ENCODE measurements at places on chromosomes 5 and 9.
A peak's percentile ranks its signal among the peaks of the same experiment; 100 is the strongest.

- DNase-seq = no peak
Observed at GRCh38 chr9:113238859-113239232, 17.5 kb downstream of the SLC31A1 start.

GRCh38 chr5:73448463-73449136 lies at the start of gene FOXD1:
Gene FOXD1, minus strand, starts transcription at chr5:73448777. Its CDS starts 415 bp downstream, at chr5:73448362.
- DNase-seq = peak; percentile 53

DNA sequence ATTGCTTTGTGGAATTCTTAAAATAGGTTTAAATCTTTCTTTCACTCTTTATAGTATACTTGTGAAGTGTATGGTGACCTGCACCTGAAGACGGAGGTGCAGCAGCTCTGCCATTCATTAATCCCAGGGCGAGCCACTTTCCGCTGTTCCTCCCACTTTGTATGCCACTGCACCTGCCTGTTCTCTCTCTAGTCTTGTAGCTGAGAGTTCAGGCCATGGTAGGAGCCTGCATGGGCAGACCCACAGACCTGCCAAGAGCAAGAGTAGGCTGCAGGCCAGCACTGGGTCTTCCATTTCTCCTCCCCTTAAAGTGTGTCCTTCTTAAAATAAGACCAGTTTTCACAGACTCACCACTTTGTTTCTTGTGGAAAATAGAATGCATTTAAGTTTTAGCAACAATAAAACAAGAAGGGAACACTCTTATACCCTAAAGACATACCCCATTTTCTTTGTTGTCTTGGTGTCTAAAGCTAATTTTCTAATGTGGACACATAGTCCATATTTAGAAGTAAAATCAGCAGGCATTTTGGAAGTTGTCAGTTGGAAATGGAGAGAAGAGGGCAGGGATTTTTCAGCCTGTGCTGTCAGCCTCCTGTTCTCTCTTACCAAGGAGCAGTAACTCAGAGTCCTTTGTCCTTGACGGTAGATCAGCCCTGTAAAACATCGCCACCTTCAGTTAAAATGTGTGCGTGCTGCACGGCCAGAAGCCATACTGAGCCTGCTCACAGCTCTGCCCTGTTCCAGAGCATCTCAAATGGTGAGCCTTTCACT lies 103.2 kb downstream of the SNCAIP start:
- no peak for DNase-seq

DNA sequence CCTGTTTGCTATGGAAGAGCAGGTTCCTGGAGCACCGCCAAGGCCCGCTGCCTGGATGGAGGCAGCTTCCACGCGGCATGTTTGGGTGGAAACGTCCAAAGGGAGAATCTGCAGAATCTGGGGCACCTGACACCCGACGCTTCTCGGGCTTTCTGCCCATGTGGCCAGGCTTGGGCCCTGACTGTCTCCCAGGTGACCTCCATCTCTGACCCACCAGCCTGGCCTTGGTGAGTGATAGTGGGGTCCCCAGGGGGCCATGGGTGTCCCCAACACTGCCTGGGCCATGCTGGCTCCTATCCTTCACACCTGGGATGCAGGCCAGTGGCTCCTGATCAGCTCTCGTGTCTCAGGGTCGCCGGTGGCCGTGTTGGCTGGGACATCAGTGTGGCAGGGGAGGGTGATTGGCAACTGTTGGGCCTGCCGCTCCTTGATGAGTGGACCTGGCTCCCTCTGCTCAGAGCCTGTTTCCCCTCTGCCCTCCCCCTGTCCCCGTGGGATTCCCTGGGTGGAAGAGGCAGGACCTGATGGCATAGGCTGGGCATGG lies 34.0 kb downstream of the GLT6D1 start:
- DNase-seq = peak; percentile 11

GRCh38 chr9:70607926-70608325 lies 193.5 kb upstream of the KLF9 start:
- no peak for DNase-seq

GRCh38 chr5:138369261-138369660 lies 16.8 kb downstream of the KDM3B start:
- DNase-seq = no peak

DNA sequence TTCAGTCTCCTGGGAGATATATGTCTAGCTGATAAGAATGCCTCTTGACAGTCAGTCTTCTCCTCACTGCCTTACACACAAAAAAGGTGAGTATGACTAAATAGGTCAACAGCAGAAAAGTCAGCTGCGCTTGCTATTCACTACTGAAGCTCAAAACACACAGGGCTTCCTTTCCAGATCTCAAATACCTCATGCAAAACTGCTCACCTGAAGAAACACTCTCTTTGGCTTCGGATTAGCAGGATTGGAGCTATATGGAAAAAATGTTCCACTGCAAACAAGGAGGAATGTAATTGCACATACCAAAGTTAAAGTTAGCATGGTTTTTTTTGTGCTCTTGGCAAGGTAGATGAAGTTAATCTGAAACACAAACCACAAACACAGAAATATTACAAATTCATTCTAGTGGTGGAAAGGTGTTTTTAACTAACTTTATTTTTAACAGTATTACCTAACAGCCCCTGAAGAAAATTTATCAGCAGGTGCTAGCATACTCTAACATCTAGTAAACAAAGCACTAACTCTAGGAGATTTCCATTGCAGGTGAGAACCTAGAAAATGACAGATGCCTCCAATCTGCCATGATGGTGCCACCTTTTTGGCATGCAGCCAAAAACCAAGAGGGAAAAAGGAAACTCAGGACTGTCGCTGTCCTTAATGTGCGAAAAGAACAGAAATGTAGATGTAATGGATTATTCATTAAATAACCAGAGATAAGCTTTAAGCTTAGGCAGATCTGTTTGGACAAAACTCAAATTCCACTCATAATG lies 31.8 kb downstream of the ERMP1 start:
- no peak for DNase-seq

DNA sequence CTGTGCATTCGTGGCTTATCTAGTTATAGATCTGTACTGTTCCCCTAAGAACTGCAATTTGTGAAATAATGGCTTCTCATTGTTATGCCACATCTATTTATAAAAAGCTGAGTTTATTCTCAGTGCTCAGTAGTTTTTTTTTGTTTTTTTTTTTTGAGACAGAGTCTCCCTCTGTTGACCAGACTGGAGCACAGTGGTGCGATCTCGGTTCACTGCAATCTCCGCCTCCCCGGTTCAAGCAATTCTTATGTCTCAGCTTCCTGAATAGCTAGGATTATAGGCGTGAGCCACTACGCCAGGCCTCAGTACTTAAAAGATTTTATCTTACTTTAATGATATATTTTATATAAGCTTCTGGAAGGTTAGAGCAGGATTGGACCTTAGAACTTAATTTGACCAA lies 19.0 kb downstream of the SEC61B start:
- DNase-seq = no peak

DNA sequence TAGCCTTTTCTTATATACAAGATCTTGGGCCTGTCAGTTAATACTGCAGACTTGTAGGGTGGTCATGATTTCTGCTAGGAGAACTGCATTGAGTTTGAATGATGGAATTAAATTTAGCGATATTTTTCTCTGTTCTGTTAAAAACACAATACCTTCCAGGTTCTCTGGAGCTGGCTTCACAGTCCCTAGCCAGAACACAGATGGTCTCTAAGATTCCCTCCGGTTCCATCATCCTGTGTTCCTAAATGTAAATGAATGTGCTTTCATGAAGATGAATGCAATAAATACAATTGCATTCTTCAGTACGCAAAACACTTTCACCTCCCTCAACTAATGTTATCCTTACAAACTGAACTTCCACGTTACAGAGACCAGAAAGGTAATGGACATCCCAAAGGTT lies 264.9 kb downstream of the ASTN2 start:
- no peak for DNase-seq

DNA sequence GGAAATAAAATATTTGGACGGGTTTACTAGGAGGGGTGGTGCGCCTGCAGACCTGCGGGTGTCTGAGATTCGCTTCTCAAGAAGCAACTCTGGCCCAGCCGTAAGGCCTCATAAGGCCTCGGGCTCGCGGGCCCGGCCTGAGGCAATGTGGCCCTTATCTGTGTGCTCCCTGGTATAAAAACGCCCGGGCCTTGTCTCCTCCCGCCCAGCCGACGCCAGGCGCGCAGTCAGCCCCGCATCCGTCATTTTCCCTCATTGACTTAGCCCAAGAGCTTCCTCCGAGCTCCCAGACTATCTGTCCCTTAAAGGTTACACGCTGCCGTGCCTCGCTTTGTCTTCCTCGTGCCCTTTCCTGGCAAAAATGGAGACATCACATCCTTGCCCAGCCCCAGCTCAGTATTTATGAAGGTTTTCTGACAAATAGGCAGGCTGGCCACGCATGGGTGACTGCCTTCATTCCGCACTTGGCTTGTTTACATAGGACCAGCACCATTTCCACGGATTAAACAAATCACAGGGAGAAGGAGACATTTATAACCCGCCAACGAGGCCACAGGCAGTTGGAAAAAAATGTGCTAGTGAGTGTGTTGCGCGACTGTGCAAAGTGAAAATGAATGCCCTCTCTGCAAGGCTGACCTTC lies 74.5 kb upstream of the TBCA start:
- DNase-seq = no peak

DNA sequence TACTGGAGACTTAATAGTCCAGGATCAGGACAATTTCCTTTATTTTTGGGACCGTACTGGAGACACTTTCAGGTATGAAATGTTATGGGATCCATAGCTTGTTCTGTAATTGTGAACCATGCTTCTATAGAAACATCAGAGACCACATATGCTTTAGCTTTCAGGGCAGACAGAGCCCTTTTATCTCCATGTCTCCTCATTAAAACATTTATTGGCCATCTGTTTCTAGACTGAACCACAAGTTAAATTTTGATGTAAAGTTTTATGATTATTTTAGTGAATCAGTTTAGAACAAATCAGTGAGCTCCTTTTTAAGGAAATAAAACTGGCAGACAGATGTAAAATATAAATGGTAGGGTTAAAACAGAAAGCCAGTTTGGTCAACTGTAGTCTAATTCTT lies 62.0 kb downstream of the SLC27A6 start:
- DNase-seq = no peak

GRCh38 chr5:41748631-41749030 lies 121.6 kb downstream of the OXCT1 start:
- no peak for DNase-seq

DNA sequence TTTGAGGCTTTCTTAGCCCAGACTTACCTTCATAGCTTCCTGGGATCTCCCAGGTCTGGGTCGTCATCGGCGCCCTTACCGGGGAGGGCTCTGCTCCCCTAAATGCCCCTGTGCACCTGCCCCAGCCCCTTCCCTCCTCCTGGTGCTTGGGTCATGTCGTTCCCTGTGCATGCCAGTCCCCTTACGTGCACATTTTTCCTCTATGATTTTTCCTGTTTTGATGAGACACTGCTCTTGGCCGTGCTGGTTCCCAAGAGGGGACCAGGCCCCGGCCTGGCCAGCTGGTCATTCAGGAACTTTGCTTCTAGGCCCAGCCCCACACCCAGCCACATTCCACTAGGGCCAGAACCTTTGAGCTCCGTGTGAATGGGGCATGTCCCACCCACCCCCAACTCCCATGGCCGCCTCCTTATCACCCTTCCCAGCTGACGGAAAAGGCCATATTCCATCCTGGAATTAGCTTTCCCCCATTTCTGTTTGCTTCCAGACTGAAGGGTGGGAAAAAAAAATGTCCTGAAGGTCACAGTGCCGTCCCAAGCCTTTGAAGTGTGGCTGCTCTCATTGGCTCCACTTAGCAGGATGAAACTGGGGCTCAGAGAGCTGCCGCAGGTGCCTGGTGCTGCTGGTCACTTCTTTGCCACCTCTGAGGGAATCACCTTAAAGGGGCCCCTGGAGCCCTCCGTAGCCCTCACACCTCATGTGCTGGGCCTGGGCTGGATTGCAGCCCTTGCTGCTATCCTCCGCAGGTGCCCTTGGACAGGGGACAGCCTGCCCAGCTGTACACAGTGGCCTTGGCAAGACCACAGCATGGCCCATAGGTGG lies 25.1 kb downstream of the ERGIC1 start:
- DNase-seq = no peak

- DNase-seq = no peak
Observed at GRCh38 chr9:97830884-97831829, 21.9 kb upstream of the FOXE1 start.

DNA sequence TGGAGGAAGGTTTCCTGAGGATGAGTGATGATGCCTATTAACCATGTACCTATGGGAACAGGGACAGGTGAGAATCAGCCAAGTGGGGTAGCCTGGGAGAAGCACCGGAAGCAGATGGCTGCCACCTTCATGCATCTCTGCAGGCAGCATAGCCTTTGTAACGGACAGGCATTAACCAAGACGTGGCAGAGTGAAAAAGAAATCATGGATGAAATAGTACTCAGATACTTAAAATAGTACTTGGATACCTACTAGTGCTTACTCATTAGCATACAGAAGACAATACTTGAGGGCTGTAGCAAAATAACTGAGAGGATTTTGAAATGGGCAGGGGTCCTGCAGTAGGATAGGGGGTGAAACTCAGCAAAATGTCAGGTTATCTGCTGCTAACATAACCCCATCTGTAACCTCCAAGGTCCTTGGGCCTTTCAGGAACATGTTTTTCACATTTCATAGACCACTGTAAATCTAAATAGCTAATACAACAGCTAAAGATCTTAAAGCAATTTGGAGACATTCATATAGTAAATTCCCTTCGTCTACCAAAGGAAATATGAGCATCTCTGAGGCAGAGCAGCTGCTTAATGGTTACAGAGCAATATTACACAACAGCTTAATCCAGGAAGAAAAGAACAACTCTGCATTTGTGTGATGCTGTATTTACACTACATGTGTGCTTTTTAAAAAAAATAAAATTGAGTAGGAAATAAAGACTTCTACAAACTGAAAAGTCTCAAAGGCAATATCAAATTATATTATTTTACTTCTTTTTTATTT lies 154.3 kb downstream of the NFIB start:
- DNase-seq = no peak

DNA sequence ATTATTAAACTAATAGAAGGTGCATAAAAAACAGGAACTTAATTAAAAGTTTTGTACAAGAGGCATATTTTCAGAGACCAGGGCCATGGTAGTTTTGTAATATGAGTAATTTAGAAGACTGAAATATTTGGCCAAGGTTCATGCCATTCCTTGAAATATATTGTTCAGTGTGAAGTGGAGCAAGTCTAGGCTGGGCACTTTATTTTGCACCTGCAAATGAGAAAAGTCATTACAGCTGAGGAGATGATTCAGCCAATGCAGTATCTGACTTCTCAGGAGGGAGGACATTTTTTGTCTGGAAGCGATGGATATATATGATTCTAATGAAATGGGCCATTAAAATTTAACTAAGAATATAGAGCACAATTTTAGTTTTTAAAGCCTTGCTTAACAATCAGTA lies 754.0 kb upstream of the ADAMTS16 start:
- no peak for DNase-seq

- DNase-seq = no peak
Observed at GRCh38 chr5:114335391-114335790, 26.5 kb upstream of the KCNN2 start.

GRCh38 chr9:136625101-136626065 lies 37.3 kb upstream of the EGFL7 start:
- DNase-seq = no peak

- DNase-seq = no peak
Observed at GRCh38 chr9:123739387-123739786, 190.5 kb downstream of the DENND1A start.

GRCh38 chr5:147835386-147835798 lies 3.9 kb upstream of the SPINK1 start:
- DNase-seq = no peak
